ENCODE measurements at places on chromosomes 13 and 19. TPM values are rescaled to one million over a fixed set of nuclear protein-coding genes. Genes with fewer than 3 reads are reported as not detected.

VSIG10L gene
- 1.0 TPM for total RNA-seq

- no peak overlapping the region for H3K4me3 ChIP-seq
- DNase-seq, result no peak
- H3K27me3 ChIP-seq, result no peaks in the 10 kb centered on the region
- H3K36me3 ChIP-seq, result no peaks in the 10 kb centered on the region
- H3K27ac ChIP-seq, result no peak overlapping the region
Measured at GRCh38 chr19:5131506-5132205, 162.7 kb downstream of the KDM4B start.

DNA sequence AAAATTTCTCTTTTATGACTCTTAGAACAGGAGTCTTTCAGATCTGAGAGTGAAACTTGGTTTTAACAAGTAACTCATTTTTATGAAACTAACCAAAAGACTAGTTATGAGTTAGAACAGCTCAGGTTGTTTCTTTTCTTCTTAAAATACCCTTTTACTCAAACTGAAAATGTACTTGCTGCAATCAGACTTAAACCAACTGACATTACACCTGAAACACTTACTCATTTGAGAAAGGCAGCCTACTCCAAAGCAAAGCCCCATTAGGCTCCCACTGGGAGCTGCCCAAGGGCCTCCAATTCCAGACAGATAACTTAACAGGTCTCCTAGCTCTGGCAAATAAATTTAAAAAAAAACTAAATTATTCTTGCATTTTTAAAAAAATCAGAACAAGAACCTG, 3.6 kb downstream of the FOXO1 start:
- peak overlapping the region; percentile 87 for H3K27ac ChIP-seq
- peak overlapping the region; percentile 91 for H3K4me3 ChIP-seq
- H3K4me1 ChIP-seq, result peaks cover 40% of the 10 kb centered on the region
- DNase-seq, result no peak
- no peaks in the 10 kb centered on the region for H3K27me3 ChIP-seq

DNA sequence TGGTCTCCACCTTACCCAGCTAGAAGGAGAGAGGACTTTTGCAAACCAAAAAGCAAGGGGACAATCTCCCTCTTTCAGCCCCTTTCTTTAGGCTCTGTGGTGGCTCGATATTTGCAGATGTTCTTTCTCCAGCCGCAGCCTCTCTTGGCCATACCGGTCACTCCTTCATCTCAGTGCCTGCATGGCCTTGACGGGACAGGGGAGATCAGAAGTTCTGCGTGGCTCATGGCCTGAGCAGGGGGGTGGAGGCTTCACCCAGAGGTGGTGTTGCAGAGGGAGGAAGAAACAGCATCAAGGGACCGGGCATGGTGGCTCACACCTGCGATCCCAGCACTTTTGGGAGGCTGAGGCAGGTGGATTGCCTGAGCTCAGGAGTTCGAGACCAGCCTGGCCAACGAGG, 53.2 kb downstream of the MYO9B start:
- H3K4me1 ChIP-seq, result peaks cover 49% of the 10 kb centered on the region
- no peaks in the 10 kb centered on the region for H3K36me3 ChIP-seq
- DNase-seq, result no peak
- H3K27ac ChIP-seq, result no peak overlapping the region
- no peaks in the 10 kb centered on the region for H3K27me3 ChIP-seq
- H3K4me3 ChIP-seq, result no peak overlapping the region

NTF4 gene
- total RNA-seq, result not detected

DNA sequence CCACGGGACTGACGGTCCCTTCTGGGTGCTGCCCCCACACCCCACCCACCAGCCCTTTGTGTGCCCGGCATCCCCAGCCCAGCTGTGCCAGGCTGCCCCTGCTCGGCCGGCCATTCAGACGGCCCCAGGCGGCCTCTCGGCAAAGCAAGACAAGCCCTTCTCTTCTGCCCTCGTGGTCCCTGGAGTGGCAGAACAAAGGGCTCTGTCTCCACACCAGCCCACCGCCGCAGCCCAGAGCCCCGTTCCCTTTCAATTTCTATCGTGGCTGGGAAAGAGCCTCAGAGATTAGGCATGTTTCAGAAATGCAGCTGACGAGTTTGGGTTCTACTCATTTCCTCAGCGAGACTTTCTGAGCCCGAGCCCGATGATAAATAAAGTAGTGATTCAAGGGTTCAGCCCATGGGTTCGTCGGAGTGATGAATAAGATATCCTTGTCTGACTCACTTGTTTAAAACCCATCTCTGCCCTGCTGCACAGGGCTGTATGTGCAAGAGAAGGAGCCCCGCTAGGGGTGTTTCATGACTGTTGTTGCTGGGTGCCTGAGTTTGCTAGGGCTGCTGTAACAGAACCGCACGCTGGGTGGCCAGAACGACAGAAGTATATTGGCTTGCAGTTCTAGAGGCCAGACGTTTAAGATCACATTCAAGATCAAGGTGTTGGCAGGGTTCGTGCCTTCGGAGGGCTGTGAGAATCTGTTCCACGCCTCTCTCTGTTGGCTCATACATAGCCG, 4.3 kb downstream of the MYO9B start:
- peaks cover 50% of the 10 kb centered on the region for H3K4me1 ChIP-seq
- H3K36me3 ChIP-seq, result no peaks in the 10 kb centered on the region
- peak overlapping the region; percentile 84 for H3K27ac ChIP-seq
- peak overlapping the region; percentile 78 for H3K4me3 ChIP-seq
- DNase-seq, result peak; percentile 82
- H3K27me3 ChIP-seq, result no peaks in the 10 kb centered on the region

- H3K36me3 ChIP-seq, result peaks cover under 1% of the 10 kb centered on the region
- peak overlapping the region; percentile 62 for H3K4me3 ChIP-seq
- H3K4me1 ChIP-seq, result peaks cover 54% of the 10 kb centered on the region
- H3K27me3 ChIP-seq, result no peaks in the 10 kb centered on the region
- DNase-seq, result no peak
Measured at GRCh38 chr13:50916701-50917184, 7.2 kb downstream of the RNASEH2B start.

CFAP97D2 gene
- not detected for total RNA-seq

LYPD3 gene
- not detected for total RNA-seq

GRCh38 chr19:805166-805551, 7.9 kb downstream of the PTBP1 start:
- peaks cover 33% of the 10 kb centered on the region for H3K4me1 ChIP-seq
- DNase-seq, result no peak
- H3K36me3 ChIP-seq, result peaks cover 13% of the 10 kb centered on the region
- H3K4me3 ChIP-seq, result no peak overlapping the region

MCEMP1 gene
- total RNA-seq, result not detected

DNA sequence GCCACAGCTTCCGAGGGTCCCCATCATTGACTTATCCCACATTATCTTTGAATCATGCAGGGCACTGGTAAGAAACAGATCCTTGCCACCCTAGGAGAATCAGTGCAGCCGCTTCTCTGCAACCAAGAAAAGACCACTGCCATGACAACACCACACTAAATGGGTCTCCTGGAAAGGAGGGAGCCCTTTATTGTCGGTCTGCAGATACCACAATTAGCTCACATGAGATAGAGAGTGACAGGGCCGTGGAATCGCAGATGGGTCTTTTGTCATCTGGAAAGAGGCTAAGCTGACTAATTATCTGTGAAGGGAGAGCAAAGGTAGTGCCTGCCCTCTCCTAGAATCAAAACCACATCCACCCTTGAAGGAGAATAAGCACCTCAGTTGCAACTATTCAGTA, 178.3 kb upstream of the MYO16 start:
- H3K27ac ChIP-seq, result no peak overlapping the region
- no peak overlapping the region for H3K4me3 ChIP-seq
- H3K4me1 ChIP-seq, result no peaks in the 10 kb centered on the region
- no peak for DNase-seq
- H3K36me3 ChIP-seq, result no peaks in the 10 kb centered on the region
- no peaks in the 10 kb centered on the region for H3K27me3 ChIP-seq

SIGLEC14 gene
- not detected for total RNA-seq

Measured in natural killer cell treated with Interleukin-12 subunit alpha and Interleukin-12 subunit beta and Interleukin-15 and Interleukin-18, amount 100 ng/mL, for 72 hours (primary cell).